ENCODE measurements at places on chromosomes 1 and 21.

DNA sequence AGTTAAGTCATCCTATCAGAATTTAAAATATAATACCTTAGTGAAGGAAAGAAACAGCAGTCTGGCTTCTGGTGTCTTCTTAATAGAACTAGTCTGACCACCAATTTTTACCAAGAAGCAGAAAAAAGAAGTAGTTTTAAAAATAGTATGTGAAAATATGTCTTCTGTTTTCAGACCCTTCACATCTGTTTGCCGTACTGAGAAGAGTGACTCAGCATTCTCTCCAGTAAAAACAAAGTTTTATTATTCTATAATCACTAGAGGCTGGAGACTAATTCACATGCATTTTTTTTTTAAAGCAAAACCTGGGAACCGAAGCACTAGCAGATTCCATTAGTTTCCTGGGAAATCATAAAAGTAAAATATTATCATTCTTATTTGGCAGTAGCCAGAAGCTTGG, 163.8 kb downstream of the COL24A1 start:
- no peaks in the 10 kb centered on the region for H3K4me1 ChIP-seq
- no peaks in the 10 kb centered on the region for H3K27me3 ChIP-seq
- H3K4me3 ChIP-seq, result peak overlapping the region; percentile 35
- H3K36me3 ChIP-seq, result no peaks in the 10 kb centered on the region
- DNase-seq, result no peak

DNA sequence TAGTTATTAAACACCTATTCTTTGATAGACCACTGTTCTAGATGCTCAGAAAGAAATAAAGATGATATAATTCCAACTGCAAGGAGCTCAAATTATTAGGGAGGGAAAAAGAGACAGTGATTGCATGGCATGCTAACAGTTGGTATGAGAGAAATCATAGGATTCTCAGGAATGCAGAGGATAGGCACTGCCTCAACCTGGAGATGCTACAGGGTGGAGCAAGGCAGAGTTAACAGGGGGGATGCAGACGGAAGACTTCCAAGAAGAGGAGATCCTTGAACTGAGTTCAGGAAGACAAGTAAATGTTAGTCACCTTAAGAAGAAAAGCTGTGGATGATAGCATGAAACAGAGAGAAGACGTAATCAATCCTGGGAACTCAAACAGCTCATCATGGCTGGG, 123.7 kb downstream of the DAB1 start:
- H3K27me3 ChIP-seq, result no peaks in the 10 kb centered on the region
- H3K4me1 ChIP-seq, result no peaks in the 10 kb centered on the region
- no peak overlapping the region for H3K4me3 ChIP-seq
- H3K36me3 ChIP-seq, result no peaks in the 10 kb centered on the region

- no peaks in the 10 kb centered on the region for H3K27me3 ChIP-seq
- no peak for DNase-seq
Observed at GRCh38 chr1:246005067-246005466, 502.0 kb downstream of the SMYD3 start.

- H3K36me3 ChIP-seq, result peaks cover 32% of the 10 kb centered on the region
- DNase-seq, result no peak
- H3K27me3 ChIP-seq, result no peaks in the 10 kb centered on the region
- peak overlapping the region; percentile 97 for H3K4me3 ChIP-seq
- H3K27ac ChIP-seq, result peak overlapping the region; percentile 81
Observed at GRCh38 chr1:32220746-32221580, 1.2 kb downstream of the TMEM234 start.

GRCh38 chr1:37858931-37859506, 373 bp downstream of the MTF1 start:
- peak overlapping the region; percentile 82 for H3K27ac ChIP-seq
- H3K36me3 ChIP-seq, result peaks cover 29% of the 10 kb centered on the region
- peaks cover 23% of the 10 kb centered on the region for H3K4me1 ChIP-seq

DNA sequence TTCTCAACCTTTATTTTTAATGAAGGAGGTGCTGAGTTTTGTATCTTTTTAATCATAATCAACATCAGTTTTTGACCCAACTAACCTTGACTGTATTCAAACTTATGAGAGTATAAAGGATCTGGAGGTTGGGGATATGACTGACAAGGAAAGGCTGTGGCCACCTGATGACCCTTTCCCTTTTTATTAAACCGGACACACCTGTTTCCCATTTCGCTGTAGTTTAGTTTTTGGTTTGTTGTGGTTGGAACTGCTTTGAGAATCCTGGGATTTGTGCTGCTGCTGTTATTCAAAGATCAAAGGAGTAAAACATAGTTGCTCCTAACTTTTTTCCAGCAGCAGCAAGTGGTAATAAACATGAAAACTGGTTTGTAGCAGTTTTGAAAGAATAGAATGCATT, 12.4 kb downstream of the PRPF38A start:
- H3K4me3 ChIP-seq, result no peak overlapping the region
- H3K36me3 ChIP-seq, result peaks cover 63% of the 10 kb centered on the region
- no peaks in the 10 kb centered on the region for H3K27me3 ChIP-seq
- H3K27ac ChIP-seq, result no peak overlapping the region
- no peaks in the 10 kb centered on the region for H3K4me1 ChIP-seq

GRCh38 chr1:156675210-156676113, 1.7 kb downstream of the NES start:
- H3K4me1 ChIP-seq, result peaks cover 13% of the 10 kb centered on the region
- no peaks in the 10 kb centered on the region for H3K27me3 ChIP-seq
- DNase-seq, result no peak
- peak overlapping the region; percentile 71 for H3K27ac ChIP-seq
- peaks cover 18% of the 10 kb centered on the region for H3K36me3 ChIP-seq

- peak overlapping the region; percentile 95 for H3K4me3 ChIP-seq
- no peak for DNase-seq
- peak overlapping the region; percentile 93 for H3K27ac ChIP-seq
- no peaks in the 10 kb centered on the region for H3K4me1 ChIP-seq
Observed at GRCh38 chr1:1892079-1892762, 1.3 kb upstream of the GNB1 start.

DNA sequence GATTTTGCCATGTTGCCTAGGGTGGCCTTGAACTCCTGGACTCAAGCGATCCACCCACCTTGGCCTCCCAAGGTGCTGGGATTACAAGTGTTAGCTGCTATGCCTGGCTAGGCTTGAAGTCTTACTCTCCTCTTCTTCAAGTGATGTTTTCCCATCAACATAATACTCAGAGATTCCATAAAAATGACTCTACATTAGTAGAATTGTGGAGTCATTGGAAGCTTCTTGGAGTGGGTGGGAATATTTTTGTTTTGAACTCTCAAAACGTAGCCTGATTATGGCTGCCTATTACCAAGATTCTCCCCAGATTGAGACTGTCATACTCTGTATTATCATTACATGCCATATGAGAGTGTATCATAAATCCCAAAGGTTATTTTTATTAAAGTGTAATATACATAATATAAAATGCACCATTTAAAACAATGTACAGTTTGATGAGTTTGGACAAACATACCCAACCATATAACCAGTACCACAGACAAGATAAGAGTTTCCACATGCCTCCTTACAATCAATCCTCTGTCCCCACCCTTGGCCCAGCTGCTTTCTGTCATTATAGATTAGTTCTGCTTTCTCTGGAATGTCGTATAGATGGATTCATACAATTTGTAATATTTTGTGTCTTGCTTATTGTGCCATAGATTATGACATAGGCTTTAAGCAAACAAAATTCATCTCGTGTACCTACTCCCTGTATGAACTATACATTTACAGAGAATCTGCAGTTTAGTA, 8.0 kb upstream of the DNM3 start:
- no peaks in the 10 kb centered on the region for H3K27me3 ChIP-seq
- DNase-seq, result no peak
- H3K36me3 ChIP-seq, result no peaks in the 10 kb centered on the region
- H3K27ac ChIP-seq, result no peak overlapping the region
- H3K4me3 ChIP-seq, result no peak overlapping the region

DNA sequence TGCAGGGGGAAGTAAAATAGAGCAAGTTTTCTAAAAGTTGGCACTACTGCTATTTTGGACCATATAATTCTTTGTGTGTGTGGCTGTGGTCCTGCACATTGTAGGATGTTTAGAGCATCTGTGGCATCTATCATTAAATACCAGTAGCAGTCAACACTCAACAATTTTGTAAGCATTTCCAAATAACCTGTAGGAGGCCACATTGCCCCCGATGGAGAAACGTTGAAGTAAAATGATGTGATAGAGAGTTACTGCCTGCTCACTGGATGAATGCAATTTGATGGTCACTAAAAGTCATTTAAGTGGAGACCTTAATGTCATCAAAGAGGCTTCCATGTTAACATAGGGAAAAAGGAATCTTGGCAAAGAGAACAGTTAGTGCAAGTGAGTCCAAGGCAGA, 560.8 kb downstream of the NEGR1 start:
- H3K4me1 ChIP-seq, result no peaks in the 10 kb centered on the region
- no peak overlapping the region for H3K27ac ChIP-seq
- H3K27me3 ChIP-seq, result no peaks in the 10 kb centered on the region
- H3K36me3 ChIP-seq, result no peaks in the 10 kb centered on the region

DNA sequence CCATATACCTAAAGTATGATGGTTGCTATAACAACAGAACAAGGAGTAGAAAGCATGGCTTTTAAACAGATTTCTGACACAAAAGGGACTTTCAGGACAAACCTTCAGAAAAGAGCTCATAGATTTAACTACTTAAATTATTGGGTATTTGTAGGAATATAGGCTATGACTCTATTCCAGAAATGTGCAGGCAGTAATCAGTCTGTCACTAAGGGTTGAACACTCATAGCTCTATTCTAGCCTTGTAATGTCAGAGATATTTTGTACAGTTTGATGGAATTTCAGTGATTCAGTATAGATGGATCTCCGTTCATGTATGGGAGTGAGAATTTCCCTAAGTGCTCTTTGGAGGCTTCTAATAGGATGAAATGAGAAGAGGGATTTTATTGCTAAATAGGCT, 82.8 kb downstream of the EXTL2 start:
- H3K4me3 ChIP-seq, result no peak overlapping the region
- H3K27me3 ChIP-seq, result no peaks in the 10 kb centered on the region
- peaks cover 4% of the 10 kb centered on the region for H3K4me1 ChIP-seq
- H3K27ac ChIP-seq, result no peak overlapping the region

- no peak overlapping the region for H3K27ac ChIP-seq
- no peaks in the 10 kb centered on the region for H3K4me1 ChIP-seq
- peak; percentile 79 for DNase-seq
- no peaks in the 10 kb centered on the region for H3K36me3 ChIP-seq
- H3K4me3 ChIP-seq, result no peak overlapping the region
Observed at GRCh38 chr1:81414488-81415015, 386.2 kb upstream of the ADGRL2 start.

DNA sequence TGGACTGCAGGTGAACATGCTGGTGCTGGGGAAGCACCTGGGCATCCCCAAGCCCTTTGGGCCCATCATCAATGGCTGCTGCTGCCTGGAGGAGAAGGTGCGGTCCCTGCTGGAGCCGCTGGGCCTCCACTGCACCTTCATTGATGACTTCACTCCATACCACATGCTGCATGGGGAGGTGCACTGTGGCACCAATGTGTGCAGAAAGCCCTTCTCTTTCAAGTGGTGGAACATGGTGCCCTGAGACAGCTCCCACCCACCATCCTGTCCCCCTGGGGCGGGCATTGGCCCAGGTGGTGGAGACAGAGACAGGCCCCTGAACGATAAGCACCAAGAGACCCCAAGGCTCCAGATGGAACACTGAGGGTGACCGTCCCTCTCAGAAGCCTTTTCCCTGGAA, 25.2 kb upstream of the PADI4 start:
- no peaks in the 10 kb centered on the region for H3K27me3 ChIP-seq
- H3K4me3 ChIP-seq, result no peak overlapping the region
- no peak for DNase-seq
- H3K4me1 ChIP-seq, result no peaks in the 10 kb centered on the region

DNA sequence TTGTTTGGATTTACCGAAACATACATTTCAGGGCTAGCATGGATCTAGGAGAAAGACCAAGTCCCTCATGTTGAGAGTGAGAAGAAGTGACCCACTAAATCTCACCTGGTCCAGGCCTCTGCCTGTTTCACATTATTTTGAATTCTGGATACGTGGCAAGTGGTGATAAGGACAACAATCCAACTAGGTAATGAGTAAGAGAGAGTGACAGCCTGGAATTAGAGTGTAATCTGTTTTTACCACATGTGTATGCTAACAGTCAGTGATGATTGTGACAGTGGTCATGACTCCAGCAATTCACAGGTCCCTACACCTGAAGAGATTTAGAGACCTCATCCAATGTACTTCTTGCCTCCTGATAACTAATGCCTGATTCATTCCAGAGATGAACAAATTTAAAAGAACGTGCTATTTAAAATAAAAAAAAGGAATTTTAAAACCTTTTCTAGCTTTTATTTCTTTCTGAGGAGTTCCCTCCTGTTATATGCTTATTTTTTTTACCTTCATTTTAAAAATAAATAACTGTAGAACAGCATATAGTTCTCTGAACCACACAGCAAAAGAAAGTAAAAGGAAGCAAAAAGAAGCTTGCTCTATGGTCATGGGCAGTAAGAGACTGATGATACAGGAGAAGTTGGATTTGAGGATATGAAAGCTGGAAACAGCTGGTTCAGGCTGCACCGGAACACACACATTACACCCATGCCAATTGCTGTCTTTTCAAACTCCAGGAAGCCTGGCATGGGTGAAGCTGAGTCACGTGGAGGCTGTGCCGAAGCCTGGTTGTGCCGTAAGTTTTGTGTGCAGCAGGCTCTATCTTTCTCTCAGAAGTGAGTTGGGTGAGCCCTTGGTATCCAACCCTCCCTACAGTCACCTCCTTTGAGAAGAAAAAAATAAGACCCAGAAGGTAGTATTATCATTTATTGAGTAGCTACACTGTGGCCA, 14.7 kb downstream of the C1orf116 start:
- no peaks in the 10 kb centered on the region for H3K27me3 ChIP-seq
- DNase-seq, result no peak
- no peaks in the 10 kb centered on the region for H3K36me3 ChIP-seq
- H3K4me1 ChIP-seq, result no peaks in the 10 kb centered on the region

GRCh38 chr1:71745326-71745725, 537.0 kb downstream of the NEGR1 start:
- no peak for DNase-seq
- no peaks in the 10 kb centered on the region for H3K36me3 ChIP-seq
- H3K27me3 ChIP-seq, result no peaks in the 10 kb centered on the region
- no peaks in the 10 kb centered on the region for H3K4me1 ChIP-seq
- no peak overlapping the region for H3K27ac ChIP-seq

DNA sequence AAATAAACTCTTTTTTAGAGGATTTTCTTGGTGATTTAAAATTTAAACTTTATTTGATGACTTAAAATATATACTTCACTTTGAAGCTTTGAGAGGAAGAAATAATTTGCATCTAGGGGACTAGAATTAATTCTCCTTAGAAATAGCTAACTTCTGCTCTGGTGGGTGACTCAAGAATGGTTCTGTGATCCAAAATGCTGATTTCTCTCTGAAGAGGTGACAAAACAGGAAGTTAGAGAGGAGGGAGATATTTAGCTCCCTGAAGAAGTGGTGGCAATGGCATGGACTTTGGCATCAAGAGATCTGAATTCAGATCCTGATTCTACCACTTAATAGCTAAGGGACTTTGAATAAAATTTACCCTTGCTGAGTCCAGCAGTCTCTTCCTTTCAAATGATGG, 125.8 kb upstream of the ATP1B1 start:
- no peak overlapping the region for H3K4me3 ChIP-seq
- no peak overlapping the region for H3K27ac ChIP-seq
- no peaks in the 10 kb centered on the region for H3K4me1 ChIP-seq
- H3K27me3 ChIP-seq, result no peaks in the 10 kb centered on the region
- H3K36me3 ChIP-seq, result no peaks in the 10 kb centered on the region

Data from ascending aorta (tissue), 2 donors.